ENCODE measurements at places on chromosomes 4 and X.

GRCh38 chrX:133325422-133325821 is 89.9 kb downstream of the GPC4 start:
- no peak for DNase-seq

GRCh38 chr4:114076899-114077570 is 97.6 kb upstream of the ARSJ start:
- DNase-seq: no peak

- DNase-seq: no peak
Measured at GRCh38 chrX:47651043-47651905, 911 bp upstream of the ELK1 start.

GRCh38 chr4:101289306-101289705 is 58.0 kb downstream of the PPP3CA start:
- no peak for DNase-seq

Data from GM18507 (cell line).